SHP77 treated with DMSO at 0.1 percent for 48 hours (cell line): ENCODE measurements at places on chromosomes 5 and 9.

DNA sequence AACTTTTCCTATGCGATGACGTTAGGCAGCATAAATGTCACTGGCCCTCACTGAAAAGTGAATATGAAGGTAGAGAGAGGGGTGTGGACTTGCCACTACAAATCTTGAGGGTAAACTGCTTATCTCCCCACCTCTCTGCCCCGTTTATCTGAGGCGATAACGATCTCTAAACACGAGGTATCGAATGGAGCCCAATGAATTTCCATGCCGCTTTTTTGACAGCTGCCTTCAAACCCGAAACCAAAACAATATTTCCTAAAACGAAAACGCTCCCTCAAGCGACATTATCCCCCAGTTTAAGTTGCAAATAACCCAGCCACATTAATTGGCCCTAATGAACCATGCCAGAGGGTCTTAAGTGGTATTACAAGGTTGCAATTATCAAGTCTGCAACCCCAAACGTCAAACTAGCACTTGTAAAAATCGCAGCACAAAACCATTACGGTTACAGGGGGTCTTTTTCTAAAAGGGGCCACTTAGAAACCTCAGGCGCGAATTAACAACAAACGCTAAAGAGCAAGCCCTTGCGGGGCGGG lies 1.4 kb downstream of the NR3C1 start:
- DNase-seq = peak; percentile 46

DNA sequence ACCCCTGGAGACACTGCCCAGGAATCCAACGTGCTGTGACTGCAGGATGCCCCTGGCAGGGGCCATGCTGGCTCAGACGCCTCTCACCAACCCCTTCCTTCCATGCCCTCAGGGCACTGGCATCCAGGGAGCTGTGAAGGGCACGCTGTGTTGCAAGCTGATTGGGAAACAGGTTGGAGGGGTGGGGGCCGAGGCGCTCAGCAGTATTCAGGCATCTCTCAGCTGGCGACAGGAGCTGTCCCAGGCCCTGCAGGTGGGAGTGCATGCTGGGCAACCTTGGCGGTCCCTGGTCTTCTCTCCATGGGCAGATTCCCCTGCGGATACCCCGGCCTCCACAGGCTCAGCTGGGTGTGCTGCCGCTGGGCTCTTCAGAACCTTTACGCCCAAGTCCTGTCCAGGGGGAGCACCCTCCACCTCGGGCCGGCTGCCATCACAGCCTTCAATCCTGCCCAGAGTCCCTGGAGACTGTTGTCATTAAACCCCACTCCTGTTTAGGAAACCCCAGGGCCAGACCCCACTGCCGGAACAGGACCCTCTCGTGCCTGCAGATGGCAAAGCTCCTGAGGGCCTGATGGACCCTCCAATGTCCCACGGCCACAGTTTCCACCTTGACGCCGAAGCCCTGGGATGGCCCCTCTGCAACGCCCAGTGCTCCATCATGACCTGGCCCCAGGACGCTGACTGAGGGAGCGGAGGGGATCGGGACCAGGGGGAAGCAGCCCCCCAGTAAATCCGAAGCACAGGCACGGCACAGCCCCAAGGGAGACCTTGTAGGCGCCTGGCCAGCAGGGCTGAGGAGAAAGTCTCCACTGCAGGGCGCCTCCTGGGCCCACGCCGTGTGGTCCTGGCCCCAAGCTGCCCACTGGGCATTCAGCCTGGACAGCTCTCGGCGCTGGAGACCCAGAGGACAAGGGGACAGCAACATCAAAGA lies 9.3 kb downstream of the TPPP start:
- no peak for DNase-seq

DNA sequence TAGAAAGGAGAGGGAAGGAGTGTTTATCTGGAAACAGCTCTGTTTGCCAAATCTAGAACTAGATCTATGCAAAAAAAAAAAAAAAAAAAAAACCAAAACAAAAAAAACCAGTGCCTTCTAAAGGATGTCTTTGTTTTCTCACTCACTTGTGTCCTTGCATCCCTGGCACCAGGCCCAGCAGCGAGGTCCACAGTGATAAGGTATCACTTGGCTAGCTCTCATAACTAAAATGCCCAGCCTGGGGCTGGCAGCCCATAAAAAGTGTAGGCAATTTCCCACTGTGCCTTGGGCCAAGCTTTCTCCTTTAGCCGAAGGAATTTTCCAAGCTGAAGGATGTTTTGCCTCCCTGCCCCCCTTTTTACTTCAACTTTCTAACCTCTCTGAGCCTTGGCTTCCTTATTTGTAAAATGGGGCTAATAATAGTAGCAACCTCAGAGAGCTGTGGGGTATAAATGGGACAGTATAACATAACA lies 20.8 kb downstream of the RGS3 start:
- DNase-seq = no peak

DNA sequence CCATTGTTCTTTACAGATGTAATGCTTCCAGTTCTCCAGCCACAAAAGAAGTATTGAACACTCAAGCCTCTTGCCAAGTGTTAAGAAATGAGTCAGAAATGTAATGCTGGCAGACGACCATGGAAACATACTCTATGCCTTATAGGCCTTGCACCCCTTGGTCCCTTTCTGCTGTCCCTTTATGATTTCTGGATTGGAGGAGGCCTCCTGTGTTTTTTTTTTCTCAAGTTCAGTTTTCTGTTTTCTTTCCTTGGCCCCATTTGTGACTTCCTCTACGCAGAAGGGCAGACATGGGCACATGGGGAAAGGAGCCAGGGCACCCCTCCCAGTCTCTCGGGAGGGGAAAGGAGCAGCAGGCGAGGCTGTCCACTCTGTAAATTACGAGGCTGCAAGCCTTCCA lies 53.4 kb downstream of the SNX18 start:
- DNase-seq = no peak

- no peak for DNase-seq
Observed at GRCh38 chr9:406886-407654, 192.4 kb downstream of the DOCK8 start.

- no peak for DNase-seq
Observed at GRCh38 chr9:98121058-98121457, 2.0 kb upstream of the TRIM14 start.

DNA sequence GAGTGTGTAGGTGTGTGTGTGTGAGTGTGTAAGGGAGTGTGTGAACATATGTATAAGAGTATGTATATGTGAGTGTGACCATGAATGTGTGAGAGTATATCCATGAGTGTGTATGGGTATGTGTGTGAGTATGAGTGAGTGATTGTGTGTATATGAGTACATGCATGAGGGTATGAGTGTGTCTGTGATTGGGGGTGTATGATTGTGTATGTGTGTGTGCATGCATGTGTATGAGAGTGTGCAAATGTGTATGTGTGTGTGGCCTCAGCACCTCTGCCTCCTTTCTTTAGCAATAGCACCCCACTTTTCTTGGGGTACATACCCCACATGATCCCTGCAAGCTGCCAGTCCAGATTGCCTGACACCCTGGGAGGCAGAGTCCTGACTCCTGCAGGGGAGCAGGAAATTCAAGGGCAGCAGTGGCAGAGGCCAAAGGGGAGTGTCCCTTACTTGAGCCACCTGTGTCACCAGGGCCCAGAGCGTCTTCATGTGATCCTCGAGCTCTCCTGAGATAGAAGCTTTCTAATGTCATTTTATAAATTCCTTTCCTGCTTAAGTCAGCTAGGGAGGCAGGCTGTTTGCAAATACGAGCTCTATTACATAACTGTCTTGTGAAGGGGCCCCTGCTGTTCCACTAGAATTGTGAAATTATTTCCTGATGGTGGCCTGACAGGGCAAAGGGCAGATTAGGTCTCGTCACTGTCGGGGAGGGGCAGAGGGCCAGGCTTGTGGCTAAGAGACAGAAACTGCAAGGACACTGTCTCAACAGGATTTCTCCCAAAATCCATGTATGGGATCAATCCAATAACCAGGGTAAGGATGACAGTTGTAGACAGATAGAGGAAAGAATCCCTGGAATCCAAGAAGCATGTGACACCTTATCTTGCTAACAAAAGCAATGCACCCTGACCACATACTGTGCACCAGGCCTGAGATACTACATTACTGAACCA lies 389.1 kb downstream of the GADD45G start:
- DNase-seq = no peak

GRCh38 chr5:36734422-36734821 lies 128.0 kb downstream of the SLC1A3 start:
- DNase-seq = no peak

DNA sequence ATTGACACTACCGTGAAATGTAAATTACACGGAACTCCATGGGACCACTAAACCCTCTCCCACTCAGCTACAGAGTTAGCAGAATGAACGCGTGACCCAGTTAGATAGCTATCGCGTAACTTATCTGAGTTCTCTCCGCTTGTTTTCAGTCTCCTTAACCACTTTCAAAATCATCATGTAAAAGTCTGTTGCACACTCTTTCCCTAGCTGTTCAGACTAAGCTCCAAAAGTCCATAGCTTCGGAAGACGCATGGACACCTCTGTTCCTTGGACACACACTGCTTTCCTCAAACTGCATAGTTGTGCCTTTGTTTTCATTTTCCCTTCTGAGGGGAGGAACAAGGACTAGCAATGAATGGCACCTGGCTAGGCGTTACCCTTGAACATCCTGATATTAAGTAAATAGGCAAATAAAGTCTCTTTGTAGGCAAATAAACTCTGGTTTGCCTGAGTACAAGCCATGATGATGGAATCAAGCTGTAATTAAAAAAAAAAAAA lies 83.3 kb downstream of the DAPK1 start:
- no peak for DNase-seq

GRCh38 chr9:120676767-120677402 lies 37.4 kb downstream of the MEGF9 start:
- DNase-seq = no peak

- DNase-seq = no peak
Observed at GRCh38 chr9:101225271-101225670, 159.5 kb downstream of the BAAT start.

DNA sequence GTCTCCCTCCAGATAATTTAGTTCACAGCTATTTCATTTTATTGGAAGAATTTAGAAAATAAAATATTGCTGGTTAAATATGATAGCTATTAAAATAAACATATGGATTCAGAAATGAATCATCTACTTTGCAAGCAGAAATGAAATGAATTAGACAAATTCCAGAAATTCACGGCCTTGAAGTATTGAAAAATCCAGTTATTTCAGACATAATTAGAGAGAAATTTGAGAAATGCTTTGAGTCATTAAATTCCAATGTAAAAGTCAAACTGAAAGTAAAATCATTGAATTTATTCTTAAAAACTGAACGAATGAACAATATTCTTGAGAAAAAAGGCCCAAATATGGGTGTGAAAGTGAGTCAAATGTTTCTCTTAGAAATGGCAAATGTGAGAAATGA lies 632.6 kb upstream of the EDIL3 start:
- no peak for DNase-seq

- DNase-seq = no peak
Observed at GRCh38 chr9:113519426-113520108, 56.0 kb downstream of the RGS3 start.

- no peak for DNase-seq
Observed at GRCh38 chr9:77864211-77864889, 167.3 kb downstream of the GNAQ start.

GRCh38 chr5:68821056-68821455 lies 272.8 kb upstream of the SLC30A5 start:
- DNase-seq = no peak

DNA sequence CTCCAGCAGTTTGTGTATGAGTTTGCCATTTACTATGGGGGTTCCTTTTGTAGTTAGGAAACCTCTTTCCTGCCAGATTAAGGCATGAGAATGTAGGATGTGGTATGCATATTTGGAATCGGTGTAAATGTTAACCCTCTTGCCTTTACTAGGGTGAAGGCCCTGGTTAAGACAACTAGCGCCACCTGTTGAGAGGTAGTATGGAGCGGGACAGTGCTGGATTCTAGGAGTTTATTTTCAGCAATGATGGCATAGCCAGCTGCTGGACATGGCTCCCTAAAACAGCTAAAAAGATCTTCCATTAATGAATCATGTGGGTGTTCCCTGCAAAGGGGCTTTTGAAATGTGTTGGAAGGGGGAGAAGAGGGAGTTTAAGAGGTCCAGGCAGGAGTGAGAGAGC lies 30.7 kb upstream of the GPX3 start:
- no peak for DNase-seq

- no peak for DNase-seq
Observed at GRCh38 chr5:84673785-84674184, 289.1 kb upstream of the EDIL3 start.

GRCh38 chr9:6415266-6415665 lies 2.3 kb downstream of the UHRF2 start:
- no peak for DNase-seq

DNA sequence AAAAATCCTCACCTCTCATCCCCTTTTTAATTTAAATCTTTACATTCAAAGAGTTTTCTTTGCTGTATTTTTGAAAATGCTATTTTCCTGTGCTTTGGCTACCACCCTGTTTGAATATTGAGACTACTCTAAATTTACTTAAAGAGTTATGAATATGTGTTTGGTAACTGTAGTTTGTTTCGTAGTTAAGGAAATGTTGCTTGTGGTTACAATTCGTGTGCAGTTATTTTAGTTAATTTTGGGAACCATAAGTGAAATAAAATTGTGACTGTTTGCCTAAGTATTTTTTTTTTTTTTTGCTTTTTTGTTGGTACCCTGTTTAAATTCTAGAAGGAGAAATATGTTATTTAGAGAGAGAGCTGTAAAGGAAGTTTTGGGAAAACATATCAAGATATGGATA lies 78.7 kb downstream of the XRCC4 start:
- DNase-seq = no peak

DNA sequence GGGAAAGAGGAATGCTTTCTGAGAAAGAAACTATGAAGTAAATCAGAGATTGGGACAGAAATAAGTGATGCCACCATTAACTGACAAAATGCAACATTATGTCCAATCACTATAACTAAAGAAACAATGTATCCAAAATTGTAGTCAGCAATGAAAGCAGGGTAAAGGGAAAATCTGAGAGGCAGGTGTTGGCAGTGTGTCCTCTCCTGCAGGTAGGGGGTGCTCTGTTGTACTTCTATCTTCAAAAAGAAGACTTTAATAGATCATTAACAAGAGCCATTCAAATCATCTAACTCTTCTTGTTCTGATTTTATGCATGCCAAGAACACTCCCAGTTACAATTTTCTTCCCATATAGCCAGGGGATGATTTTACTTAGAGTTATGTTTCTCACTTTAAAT lies 1275.7 kb downstream of the PTPRD start:
- DNase-seq = no peak

DNA sequence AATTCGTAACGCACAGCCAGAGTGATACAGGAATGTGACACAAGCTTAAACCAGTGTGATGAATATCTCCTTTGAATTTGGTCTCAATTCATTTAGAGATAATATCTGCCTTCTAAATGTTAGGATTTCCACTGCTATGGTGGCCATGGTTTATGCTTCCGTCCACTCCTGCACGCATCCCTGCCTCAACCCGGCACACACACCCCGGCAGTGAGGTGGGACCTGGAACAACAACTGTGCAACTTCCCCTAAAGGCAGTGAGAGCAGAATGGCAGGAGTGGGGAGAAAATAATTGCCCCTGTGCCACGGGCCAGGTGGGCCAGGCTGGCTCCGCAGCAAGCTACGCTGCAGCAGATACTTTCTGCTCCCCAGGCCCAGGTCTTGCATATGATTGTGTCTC lies 72.6 kb upstream of the CPEB4 start:
- no peak for DNase-seq
